Vagina (tissue), 2 donors: ENCODE measurements at places on chromosomes 7 and 10. TPM values are rescaled to one million over a fixed set of nuclear protein-coding genes. Genes with fewer than 3 reads are reported as not detected.

RELN gene
- total RNA-seq, result 7.4 TPM

GNGT1 gene
- not detected for total RNA-seq

SPDYE11 gene
- total RNA-seq, result not detected

TRPV6 gene
- 7.9 TPM for total RNA-seq

SOSTDC1 gene
- total RNA-seq, result 5.9 TPM

TBX20 gene
- 0.49 TPM for total RNA-seq

- DNase-seq, result no peak
- no peaks in the 10 kb centered on the region for H3K36me3 ChIP-seq
- H3K27ac ChIP-seq, result no peak overlapping the region
- H3K27me3 ChIP-seq, result no peaks in the 10 kb centered on the region
Observed at GRCh38 chr10:116106611-116107010, 166.4 kb downstream of the GFRA1 start.

DNA sequence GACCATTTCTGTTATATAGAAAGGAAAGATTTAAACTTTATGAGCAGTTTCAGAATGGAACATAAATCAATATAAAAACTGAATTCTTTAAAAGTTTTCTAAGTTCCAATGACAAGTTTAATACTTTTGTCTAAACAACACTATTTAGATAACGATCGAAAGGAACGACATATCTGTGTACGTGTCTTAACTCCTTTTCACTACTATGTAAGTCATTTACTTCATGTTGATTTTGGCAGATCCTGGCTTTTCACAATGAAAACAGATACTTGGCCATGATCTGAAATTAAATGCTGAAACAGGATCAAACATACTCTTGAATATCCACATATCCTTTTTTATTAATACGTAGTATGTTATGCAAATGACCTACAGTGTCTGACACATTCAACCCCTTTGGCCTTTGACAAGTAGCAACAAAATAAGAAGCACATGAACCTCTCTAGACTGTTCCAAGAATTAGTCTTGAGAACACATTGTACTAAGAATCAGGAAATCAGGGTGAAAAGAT lies 41.9 kb downstream of the RNLS start:
- H3K4me1 ChIP-seq, result peaks cover 12% of the 10 kb centered on the region
- H3K4me3 ChIP-seq, result no peak overlapping the region
- H3K36me3 ChIP-seq, result no peaks in the 10 kb centered on the region
- peak overlapping the region; percentile 27 for H3K27ac ChIP-seq
- DNase-seq, result no peak

GRCh38 chr10:13396369-13396768 lies 48.3 kb upstream of the SEPHS1 start:
- H3K27me3 ChIP-seq, result no peaks in the 10 kb centered on the region
- no peak overlapping the region for H3K4me3 ChIP-seq
- H3K4me1 ChIP-seq, result no peaks in the 10 kb centered on the region

GRCh38 chr10:35396560-35397434 lies 60.5 kb downstream of the CCNY start:
- H3K4me3 ChIP-seq, result no peak overlapping the region
- no peaks in the 10 kb centered on the region for H3K36me3 ChIP-seq
- H3K27ac ChIP-seq, result no peak overlapping the region
- H3K4me1 ChIP-seq, result peaks cover 83% of the 10 kb centered on the region
- H3K27me3 ChIP-seq, result no peaks in the 10 kb centered on the region

DNA sequence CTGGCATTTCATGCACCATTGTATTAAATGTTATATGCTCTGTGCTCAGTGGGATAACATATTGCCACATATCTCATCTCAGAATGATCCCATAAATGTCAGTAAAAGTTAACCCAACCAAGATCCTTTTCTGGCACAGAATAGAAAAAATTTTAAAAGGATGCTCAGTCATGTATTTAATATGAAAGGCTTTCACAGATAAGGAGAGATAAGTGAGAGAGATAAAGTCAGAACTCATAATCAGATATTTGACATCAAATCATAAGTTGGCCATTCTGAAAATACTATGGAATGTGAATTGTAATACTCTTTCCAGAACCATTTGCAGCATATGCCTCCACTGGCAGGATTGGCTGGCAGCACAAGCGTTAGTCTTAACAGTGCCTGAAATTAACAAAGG lies 38.5 kb downstream of the PLEKHA8 start:
- H3K4me3 ChIP-seq, result no peak overlapping the region
- H3K4me1 ChIP-seq, result no peaks in the 10 kb centered on the region
- H3K27me3 ChIP-seq, result no peaks in the 10 kb centered on the region
- H3K27ac ChIP-seq, result no peak overlapping the region
- no peaks in the 10 kb centered on the region for H3K36me3 ChIP-seq

DNA sequence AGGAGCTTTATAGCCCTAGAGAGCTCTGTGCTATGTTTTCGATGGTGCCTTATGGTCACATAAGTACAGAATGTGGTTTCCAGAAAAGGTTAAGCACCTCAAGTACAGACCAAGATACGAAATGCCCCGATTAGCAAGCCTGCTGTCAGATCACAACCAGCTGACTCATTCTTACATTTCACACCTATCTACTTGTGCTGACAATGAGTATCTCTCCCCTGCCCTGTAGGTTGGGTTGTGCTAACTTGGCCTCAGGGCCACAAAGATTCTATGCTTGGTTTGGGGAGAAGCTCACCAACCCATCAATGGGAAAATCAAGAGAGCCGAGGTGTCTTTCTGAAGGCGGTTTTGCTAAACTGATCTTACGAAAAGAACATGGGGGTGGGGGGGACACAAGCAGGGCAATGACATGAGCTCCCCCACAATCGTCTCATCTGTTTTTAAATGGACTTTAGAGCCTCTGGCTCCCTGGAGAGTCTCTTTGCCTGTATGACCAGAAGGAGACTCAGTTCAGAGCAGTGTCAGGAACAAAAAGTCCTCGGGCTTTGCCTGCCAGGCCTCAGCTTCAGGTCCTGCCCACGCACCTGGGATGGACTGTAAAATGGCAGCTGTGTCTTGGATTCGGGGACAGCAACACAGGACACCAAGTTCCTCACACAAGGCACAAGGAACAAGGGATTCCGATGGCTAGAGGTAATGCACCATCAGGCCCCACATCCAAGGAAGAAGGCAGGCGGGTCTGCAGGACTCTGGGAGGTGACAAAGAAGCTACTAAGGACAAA lies 55.1 kb downstream of the FAM53B start:
- no peaks in the 10 kb centered on the region for H3K36me3 ChIP-seq
- no peak for DNase-seq
- peaks cover 47% of the 10 kb centered on the region for H3K4me1 ChIP-seq
- no peaks in the 10 kb centered on the region for H3K27me3 ChIP-seq

DNA sequence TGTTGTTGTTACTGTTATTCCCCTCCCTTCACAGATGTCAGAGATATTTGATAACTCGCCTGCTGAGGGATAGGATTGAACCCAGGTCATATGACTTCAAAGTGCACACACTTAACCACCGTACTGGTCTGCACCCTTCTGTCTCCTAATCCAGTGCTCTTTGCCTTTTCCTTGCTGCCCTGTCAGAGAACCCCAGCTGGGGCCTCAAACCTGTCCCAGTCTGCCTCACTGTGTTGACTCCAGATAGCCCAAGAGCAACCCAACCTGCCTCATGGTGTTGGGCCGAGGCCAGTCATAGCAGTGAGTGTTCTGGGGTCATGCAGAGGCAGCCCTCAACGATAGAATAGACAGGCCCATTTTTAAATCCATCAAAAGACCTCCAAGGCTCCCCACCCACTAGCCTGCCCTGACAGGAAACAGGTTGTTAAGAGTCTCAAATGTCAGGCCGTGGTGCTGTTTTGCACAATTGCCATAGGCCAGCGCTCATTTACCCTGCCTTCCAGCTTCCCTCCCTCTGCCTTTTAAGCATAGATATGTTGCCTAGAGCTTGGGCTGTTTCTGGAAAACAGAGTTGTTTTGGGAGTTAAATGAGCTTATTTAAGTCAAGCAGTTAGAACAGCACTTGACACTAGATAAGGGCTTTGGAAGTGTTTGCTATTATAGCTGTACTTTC lies 37.0 kb upstream of the PDCD4 start:
- H3K36me3 ChIP-seq, result no peaks in the 10 kb centered on the region
- no peak overlapping the region for H3K4me3 ChIP-seq
- H3K27ac ChIP-seq, result peak overlapping the region; percentile 85
- DNase-seq, result no peak
- peaks cover 56% of the 10 kb centered on the region for H3K4me1 ChIP-seq

GRCh38 chr7:115099906-115100305 lies 178.0 kb downstream of the MDFIC start:
- no peaks in the 10 kb centered on the region for H3K36me3 ChIP-seq
- H3K4me1 ChIP-seq, result no peaks in the 10 kb centered on the region
- no peak overlapping the region for H3K4me3 ChIP-seq

DNA sequence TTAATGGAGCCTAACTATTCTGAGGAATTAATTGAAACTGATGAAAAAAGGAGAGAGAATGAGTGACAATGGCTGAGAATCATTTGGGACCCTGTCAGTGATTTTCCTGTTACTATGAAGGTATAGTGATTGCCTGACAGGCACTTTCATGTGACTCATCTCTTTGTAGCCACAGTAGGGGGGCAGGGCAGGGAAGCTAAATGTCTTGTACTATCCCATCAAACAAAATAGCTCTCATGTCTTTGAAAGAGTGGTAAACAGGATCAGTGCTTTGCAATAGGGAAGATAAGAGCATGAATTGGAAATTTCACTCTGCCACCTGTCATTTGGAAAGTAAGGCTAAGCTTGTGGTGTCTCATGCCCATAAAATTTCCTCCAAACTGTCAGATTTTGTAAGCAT lies 94.5 kb upstream of the GSDME start:
- H3K27me3 ChIP-seq, result no peaks in the 10 kb centered on the region
- peaks cover 7% of the 10 kb centered on the region for H3K4me1 ChIP-seq
- no peak overlapping the region for H3K27ac ChIP-seq
- no peaks in the 10 kb centered on the region for H3K36me3 ChIP-seq

- no peaks in the 10 kb centered on the region for H3K27me3 ChIP-seq
- no peak overlapping the region for H3K27ac ChIP-seq
- no peaks in the 10 kb centered on the region for H3K36me3 ChIP-seq
- no peaks in the 10 kb centered on the region for H3K4me1 ChIP-seq
- H3K4me3 ChIP-seq, result no peak overlapping the region
- no peak for DNase-seq
Observed at GRCh38 chr7:55439627-55440026, 74.5 kb downstream of the LANCL2 start.

- H3K4me3 ChIP-seq, result no peak overlapping the region
- no peaks in the 10 kb centered on the region for H3K36me3 ChIP-seq
- H3K27ac ChIP-seq, result no peak overlapping the region
Observed at GRCh38 chr10:99569253-99569939, 36.7 kb downstream of the NKX2-3 start.

GRCh38 chr10:8396675-8397074 lies 342.2 kb downstream of the GATA3 start:
- no peaks in the 10 kb centered on the region for H3K4me1 ChIP-seq
- H3K27me3 ChIP-seq, result no peaks in the 10 kb centered on the region
- no peaks in the 10 kb centered on the region for H3K36me3 ChIP-seq
- no peak overlapping the region for H3K4me3 ChIP-seq
- no peak for DNase-seq
- H3K27ac ChIP-seq, result no peak overlapping the region

- H3K4me1 ChIP-seq, result peaks cover 22% of the 10 kb centered on the region
- H3K4me3 ChIP-seq, result peak overlapping the region; percentile 94
- no peak for DNase-seq
Observed at GRCh38 chr7:75878312-75878768, 494 bp upstream of the RHBDD2 start.

DNA sequence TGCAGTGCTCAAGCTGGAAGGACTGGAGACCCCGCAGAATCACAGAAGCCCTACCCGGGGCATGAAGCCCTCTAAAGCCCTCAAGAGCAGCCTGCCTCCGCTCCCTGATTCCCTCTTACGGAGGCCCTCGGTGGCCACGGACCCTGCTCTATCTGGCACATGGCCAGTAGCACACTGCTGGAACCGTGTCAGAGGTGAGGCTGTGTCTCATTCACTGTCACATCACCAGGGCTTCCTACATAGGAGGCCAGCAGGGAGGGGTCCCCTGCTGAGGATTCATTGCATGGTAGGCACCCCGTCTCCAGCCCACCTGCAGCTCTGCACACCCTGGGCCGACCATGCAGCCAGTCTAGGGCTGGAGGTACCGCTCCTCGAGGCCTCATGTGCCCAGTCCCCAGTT lies 259.2 kb downstream of the TNS3 start:
- no peak overlapping the region for H3K4me3 ChIP-seq
- no peak overlapping the region for H3K27ac ChIP-seq
- H3K27me3 ChIP-seq, result no peaks in the 10 kb centered on the region
- H3K36me3 ChIP-seq, result no peaks in the 10 kb centered on the region
- DNase-seq, result no peak

DNA sequence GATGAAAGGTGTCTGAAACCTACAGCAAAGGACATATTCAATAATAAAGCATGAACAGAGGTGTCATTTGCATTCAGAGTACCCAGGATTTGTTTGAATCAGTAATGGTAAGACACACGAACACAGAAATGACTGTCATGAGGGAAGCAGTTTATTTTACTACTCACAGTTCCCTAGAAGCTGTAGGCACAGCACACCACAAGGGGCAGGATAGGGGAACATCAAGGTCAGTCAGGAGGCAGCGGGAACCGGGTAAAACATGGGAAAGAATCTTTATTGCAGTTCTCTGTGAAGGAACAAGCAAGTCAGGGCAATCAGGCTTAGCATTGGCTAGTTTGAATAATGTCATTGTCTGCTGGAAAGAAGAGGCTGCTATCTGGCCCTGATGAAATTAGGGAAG lies 70.2 kb upstream of the PDSS1 start:
- H3K4me1 ChIP-seq, result no peaks in the 10 kb centered on the region
- no peaks in the 10 kb centered on the region for H3K27me3 ChIP-seq
- H3K4me3 ChIP-seq, result no peak overlapping the region
- no peak for DNase-seq
- no peak overlapping the region for H3K27ac ChIP-seq

GRCh38 chr7:7138897-7139296 lies 43.4 kb upstream of the C1GALT1 start:
- no peaks in the 10 kb centered on the region for H3K36me3 ChIP-seq
- H3K27ac ChIP-seq, result no peak overlapping the region
- no peaks in the 10 kb centered on the region for H3K27me3 ChIP-seq
- no peak for DNase-seq
